ENCODE measurements at places on chromosomes 6 and 20.

GRCh38 chr20:47220161-47220582 is 136.3 kb downstream of the ZMYND8 start:
- DNase-seq: no peak

DNA sequence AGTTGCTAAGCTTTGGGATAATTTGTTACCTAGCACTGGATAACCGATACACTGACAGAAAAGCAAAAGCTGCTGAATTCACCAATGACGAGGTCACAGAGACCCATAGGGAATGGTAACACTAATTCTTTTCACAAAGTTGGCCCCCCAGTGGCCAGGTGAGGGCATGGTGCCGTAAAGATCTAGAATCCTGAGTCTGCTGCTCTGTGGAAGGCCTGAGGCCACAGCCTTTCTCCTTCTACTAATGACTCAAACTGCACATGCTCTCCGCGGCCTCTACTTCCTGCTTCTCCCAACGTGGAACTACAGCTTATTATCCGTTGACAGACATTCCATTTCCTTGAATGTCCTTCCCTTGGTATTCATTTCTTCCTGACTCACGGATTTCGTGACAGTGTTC is 127.1 kb downstream of the OPRM1 start:
- no peak for DNase-seq

DNA sequence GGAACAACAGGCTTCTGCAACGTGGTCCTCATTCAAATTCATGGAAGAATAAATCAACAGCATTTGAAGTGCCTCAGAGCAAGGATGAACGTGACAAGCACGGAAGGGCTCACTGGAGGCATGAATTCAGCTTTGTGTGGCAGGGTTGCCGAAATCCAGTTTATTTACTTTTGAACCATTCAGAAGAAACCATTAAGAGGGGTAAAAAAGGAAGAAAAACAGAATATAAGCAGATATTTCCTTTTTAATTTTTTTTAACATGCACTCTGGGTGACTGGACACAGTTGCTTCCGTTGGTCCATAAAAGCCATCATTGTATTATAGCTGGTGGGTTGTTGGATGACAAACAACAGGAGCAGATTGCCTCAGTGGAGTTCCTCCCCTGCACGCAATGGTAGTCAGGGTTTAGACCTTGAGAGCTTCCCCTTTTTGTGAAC is 17.3 kb upstream of the SNRPB2 start:
- DNase-seq: no peak

GRCh38 chr6:35486005-35486925 is 10.6 kb downstream of the TEAD3 start:
- DNase-seq: no peak

GRCh38 chr6:98498866-98499265 is 335.5 kb upstream of the POU3F2 start:
- DNase-seq: no peak

Measured in NCI-H1436 treated with DMSO at 0.1 percent for 48 hours (cell line).